Stimulated activated CD8-positive, alpha-beta memory T cell treated with anti-CD3 and anti-CD28 coated beads, Interleukin-4, amount 100 ng/mL, for 48 hours (primary cell): ENCODE measurements at places on chromosomes 3 and 15.

DNA sequence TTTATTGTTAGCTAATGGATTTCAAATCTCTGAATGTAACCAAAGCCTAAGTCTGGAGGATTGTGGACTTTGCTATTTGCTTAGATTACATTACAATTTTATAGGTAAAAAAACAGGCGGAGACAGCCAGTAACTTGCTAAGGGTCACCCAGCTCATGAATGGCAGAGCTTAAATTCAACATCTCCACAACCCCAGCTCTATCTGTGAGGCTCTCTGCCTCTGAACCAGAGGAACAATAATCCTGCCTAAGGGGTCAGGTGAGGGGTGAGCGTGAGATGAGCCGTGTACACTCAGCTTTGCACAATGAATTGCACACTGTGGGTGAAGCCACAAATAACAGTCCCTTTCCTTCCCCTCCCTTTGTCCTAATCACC, 69.8 kb upstream of the SPATA12 start:
- no peak for DNase-seq

GRCh38 chr3:12393894-12394293, 90.4 kb upstream of the TSEN2 start:
- no peak for DNase-seq

DNA sequence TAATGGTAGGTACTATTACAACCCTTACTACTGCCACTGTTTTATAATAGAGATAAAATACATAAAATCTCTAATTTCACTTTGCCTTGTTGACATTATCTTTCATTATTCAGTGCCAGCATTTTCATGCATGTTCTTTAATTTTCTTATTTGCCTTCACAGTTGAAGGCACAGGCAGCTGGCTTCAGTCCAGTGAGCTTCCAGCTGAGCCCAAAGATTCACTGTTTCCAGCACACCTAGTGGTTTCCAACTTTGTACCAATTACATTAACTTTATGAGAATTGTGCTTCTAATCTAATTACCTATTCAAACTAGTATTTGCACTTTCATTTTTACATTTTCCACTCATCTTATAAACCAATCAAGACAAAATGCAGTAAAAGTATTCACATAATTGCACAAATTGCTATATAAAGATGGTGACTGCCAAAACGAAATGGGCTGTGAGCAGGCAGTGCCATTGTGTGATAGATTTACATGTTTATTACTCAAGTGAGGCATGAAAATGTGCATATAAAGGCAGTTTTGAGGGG, 228.3 kb downstream of the MFSD1 start:
- no peak for DNase-seq

DNA sequence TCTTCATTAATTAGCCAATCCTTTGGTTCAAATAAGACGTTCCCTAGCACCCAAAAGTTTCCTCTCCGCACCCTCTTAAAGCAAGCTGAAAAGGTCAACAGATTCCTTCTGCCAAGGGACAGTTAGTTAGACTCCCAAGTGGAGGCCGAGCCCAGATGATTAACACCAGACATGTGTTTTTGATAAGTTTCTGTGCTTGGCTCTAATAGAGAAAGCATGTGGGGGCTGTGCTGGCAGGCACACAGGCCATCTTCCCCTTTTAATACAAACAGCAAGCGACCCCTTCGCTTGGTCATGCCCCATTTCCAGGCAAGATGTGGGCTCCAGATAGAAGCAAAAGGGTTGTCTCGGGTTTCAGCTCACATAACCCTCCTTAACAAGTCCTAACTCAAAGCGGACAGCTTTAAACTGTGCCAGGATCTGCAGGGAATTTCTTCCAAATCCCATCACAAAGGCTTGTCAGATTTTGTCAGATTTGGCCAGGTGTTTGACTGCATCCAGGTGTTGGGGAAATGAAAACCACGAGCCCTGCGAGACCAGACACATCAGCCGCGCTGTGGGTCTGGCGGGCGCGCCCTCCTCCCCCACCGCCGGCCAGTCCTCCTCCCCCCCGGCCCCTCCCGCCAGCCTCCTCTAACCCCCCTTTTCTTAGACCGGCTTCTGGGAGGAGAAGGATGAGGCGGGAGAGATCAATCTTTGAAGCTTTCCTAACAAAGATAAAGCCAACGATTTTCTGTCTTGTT, 3.3 kb downstream of the HES1 start:
- no peak for DNase-seq

GRCh38 chr3:46994801-46995731, 15.6 kb downstream of the NBEAL2 start:
- no peak for DNase-seq

DNA sequence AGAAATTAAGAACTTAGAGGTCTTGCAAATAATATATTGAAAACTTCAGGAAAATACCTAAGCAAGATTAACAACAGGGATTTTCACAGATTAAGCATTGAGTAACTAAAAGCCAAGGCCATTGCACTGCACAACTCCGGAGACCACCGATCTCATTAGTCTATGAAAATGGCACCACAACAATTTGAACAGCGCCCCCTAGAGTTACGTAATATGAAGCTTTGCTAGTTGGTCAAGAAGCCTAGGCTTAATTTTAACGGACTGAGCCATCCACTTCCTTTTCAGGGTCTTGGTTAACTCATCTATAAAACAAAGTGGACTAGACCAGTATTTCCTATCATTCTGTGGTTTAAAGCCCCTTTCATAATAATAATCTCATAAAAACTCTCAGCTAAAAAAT, 24.8 kb downstream of the TMEM212 start:
- no peak for DNase-seq

DNA sequence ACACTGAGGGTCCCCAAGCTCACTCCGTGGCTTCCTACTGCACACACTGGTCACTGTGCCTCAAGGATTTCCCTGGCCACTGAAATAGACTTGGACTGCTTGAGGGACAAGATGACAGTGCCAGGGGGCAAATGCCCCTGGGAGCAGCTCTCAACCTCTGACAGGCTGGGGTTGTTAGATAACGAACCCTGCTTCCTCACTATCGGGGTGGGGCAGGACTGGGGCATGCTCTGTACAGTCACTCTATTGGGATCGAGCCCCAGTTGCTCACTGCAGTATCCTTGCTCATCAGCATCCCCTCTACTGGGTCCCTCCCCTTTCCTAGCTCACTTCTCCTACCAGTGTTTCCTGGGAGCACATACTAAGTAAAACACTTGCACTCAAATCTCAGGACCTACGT, 610.8 kb downstream of the NTRK3 start:
- no peak for DNase-seq

DNA sequence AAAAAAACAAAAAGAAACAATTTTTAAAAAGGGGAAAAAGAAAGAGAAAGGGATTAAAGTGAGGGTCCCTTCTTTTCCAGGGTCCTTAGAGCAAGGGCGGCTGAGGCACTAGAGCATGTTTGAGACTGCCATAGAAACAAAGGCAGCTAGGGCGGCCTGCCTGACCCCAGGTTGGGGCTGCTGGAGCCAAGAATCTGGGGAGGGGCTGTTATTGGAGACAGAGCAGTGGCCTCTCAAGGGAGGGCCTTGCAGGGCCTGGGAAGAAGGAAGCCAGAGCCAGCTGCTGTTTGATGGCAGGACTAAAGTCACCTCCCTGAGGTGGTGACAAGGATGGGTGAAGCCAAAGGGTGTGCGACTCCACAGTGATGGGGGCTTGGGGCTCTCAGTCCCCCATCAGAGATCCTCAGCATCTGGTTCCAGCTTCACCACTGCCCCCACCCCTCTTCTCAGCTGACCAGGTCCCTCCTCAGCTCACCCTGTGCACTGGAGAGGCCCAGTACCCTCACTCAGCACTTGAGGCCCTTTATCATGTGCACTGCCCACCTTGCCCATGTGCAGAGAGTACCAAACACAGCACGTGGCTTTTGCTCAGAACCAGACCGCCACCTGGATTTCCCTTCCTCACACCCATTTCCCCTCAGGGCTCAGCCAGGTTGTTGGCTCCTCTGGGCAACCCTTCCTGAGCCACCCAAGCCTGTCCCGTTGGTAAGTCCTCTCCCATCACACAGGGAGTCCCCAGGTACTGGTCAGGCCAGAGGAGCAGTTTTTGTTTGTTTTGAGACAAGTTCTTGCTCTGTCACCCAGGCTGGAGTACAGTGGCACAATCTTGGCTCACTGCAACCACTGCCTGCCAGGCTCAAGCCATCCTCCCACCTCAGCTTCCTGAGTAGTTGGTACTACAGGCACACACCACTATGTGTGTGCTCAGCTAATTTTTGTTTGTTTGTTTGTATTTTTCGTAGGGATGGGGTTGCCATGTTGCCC, 1.7 kb downstream of the TMEM89 start:
- no peak for DNase-seq

- DNase-seq: no peak
Measured at GRCh38 chr15:87579537-87579936, 677.0 kb downstream of the NTRK3 start.

GRCh38 chr3:90011131-90011530, 903.7 kb downstream of the EPHA3 start:
- no peak for DNase-seq

GRCh38 chr3:59935025-59935424, 885.2 kb upstream of the CFAP20DC start:
- DNase-seq: no peak

GRCh38 chr15:90132437-90132836, 30.2 kb upstream of the IDH2 start:
- DNase-seq: no peak

DNA sequence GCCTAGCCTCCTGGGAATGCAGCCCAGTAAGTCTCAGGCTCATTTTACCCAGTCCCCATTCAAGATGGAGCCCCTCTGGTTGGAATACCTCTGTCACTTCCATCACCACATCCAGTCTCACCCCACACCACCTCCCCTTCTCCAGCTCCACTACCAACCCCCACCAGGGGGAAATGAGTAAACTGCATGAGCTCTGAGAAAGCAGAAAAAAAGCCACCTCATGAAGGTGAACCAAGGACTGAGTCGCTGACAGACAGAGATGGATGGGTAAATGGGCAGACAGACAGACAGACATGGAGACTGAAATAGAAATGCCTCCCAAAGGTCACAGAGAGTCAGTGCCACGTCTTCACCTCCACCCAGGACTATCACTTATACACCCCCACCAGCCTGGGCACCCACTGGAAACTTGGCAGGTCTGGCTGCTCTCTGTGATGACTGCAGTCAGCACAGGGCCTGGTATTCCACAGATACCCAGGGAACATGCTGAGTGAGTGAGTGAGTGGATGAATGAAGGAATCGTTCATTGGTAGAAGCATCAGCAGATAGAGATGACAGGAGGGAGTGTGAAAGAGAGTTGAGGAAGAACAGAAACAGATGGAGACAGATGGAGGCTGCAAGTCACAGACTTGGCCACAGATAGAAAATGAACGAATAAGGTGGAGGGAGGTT, 4.9 kb upstream of the LOXL1 start:
- no peak for DNase-seq

- no peak for DNase-seq
Measured at GRCh38 chr3:193598202-193598601, 5.2 kb downstream of the OPA1 start.

- DNase-seq: no peak
Measured at GRCh38 chr3:178479446-178479845, 56.8 kb upstream of the KCNMB2 start.

GRCh38 chr15:89315375-89315929, 19.2 kb downstream of the POLG start:
- DNase-seq: no peak

DNA sequence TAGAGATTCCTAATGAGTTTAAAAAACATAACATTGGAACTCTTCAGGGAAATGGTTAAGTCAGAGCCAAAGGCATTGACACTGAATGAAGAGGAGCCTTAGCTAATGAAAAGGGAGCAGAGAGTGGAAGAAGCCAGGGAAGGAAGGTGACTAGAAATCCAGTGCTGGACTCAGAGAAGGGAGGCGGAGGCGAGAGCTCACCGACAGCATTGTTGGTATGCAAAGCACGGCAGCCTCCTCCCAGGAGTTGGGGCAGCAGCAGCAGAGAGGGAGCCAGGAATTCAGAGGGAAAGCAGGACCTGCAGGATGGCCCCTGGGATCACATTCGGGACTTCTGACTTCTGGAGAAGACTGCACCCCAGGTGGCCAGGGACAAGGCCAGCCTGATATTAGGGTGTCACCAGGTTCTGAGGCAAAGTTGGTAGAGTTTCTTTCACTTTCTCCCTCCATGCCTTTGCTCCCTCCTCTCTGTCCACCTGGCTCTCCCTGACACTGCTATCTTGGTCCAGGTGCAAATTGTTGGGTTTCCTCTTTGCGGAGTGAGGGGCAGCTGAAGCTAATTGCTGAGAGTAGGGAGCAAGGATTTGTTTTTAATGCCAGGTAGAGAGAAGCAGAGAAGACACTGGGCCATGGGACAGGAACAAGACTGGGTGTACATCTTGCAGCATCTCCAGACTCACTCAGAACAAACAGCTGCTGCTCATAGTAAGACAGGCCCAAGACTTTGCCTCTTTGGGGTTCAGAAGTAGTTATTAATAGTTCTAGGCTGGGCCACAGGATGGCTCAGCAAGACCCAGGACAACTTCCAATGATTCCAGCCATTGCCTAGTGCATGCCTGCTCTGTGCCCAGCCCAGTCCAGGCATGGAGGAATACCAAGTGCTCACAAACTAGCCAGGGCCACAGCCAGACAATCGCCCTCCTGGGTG, 157.9 kb downstream of the TLE3 start:
- no peak for DNase-seq

DNA sequence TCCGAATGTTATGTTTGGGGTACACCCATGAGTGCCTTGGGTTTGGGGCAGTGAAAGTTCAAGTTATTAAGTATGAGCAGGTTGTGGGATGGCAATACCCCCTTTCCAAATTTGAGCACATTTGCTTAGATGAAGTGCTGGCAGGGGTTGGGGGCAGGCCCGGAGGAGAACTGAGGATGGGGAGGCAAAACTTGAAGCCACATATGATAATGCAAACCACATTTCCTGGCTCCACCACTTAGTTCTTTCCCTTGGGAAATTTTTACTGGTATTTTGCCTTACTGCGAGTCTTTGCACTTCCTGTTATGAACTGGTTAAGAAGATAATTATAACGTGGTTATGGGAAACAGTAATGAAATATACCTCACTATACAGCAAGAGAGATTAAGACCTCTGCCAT, 336.0 kb upstream of the ONECUT1 start:
- DNase-seq: no peak

DNA sequence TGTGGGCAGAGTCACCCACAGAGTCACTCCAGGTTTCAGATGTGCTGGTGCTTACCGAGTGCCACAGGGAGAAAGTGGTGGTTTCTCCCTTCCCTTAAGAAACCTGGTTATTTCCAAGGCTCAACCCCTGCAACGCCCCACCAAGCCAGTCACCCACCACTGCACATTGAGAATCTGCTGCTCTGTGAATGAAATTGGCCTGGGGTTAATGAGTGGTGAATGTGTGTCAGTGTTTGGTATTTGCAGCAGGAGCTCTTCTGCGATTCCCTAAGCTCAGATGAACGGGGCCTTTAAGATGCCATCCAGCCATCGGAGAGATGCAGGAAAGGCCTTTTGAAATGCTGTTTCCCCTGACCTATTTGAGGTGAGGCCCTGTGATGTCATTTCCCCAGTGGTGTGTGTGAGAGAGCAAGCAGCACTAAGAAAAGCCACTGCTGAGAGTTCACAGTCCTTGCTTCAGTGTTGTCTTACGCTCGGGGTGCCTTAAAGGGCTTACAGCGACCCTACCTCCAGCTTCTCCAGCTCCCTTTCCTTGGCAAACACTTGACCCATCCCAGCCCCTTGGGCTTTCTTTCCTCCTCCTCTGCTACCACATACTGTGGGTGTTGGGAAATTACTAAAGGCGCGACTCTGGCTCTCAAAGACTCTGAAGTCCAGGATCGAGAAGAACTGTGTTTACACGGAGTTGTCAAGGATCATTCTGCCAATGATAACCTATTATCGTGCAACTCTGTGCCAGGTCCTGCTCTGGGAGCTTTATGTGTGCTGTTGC, 68.9 kb downstream of the SMAD3 start:
- DNase-seq: peak; percentile 66
